HS-27A (cell line): ENCODE measurements at places on chromosomes 3 and 15.

DNA sequence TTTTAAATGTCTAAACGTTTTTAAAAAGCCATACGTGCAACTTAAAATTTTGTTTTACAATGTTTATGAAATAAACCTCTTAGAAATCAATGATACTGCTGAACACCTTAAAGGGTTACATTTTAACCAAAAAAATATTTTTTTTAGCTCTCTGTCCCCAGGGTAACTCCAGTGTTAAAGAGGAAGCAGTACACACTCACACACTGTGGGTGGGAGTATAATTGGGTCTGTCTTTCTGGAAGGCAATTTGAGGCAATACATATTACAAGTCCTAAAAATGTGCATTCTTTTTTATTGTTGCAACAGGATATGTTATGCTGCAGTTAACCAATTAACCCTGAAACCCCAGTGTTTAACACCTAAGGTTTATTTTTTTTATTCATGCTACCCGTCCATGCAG is 34.1 kb downstream of the WHAMM start:
- no peak for DNase-seq

DNA sequence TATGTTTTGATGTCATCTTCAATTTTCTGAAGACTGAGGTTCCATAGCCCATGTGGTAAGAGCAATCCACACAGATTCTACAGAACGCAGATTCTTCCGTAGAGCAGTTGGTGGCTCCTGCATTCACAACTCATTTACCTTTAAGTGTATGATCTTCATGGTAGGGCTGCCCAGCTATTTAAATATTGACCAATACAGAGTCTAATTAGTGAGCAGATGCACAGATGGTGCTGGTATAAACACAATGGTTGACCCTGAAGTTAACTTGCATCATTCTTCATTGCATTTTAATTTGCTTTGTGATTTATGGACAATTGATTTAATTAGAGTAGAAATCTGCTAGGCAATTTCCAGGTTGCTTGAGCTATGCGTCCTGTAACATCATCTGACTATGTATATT is 269.2 kb downstream of the SQOR start:
- no peak for DNase-seq

DNA sequence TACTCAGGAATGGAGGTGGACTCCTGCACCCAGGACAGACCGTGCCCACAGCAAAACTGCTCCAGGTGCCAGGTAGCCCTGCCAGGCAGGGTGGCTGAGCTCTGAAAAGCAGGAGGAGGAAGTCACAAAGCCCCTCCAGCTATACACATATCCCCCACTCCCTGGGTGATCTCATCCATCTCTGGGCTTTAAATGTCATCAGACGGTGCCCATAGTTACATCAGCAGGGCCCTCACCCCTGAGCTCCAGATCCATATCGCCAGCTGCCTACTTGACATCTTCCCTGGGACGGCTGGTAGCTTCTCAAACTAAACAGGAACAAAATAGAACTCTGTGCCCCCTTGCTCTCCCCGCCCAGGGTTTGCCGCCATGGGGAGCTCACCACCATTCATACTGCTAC is 87.7 kb downstream of the MEGF11 start:
- no peak for DNase-seq

- no peak for DNase-seq
These were observed 10.9 kb downstream of the SCG3 start for GRCh38 chr15:51692154-51692553.

DNA sequence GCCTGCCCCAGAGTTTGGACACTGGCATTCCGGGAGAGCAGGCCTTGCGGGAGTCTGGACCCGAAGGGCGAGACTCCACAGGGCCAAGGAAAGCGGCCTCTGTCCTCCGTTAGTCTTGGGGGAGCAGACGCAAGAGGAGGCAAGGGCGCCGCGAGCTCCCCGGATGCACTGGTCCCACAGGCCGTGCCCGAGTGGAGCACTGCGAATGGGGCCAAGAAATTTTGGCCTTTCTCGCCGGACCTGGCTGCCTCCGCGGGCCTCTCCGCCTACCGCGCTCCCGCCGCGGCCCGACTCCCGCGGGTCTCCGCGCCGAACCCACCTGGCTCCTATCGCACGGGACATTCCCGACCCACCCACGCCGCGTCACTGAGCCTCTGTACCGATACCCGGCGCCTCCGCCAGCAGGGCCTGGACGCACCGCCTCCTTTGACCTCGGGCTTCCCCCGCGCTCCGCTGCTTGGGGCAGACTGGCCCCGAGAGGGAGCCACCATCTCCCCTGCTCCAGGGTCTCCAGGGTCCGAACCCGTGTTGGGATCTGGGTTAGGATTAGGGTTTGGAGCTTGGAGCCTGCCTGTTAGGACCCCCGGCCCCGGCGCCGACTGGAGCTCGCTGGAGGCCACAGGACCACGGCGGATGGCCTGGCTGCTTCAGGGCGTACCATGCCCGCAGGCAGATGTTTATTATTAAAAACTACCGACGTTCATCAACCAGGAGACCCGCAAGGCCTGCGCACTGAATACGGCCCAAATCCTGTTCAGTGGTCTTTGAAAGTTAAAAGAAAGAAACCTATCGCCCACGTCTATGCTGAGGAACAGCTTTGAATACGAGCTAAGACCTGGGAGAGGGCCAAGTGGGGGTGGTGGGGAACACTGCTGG is 11.7 kb downstream of the SHOX2 start:
- DNase-seq: no peak

- DNase-seq: no peak
These were observed 73.8 kb downstream of the MB21D2 start for GRCh38 chr3:192843723-192844485.

- no peak for DNase-seq
These were observed 12.0 kb downstream of the STARD5 start for GRCh38 chr15:81311752-81312464.

DNA sequence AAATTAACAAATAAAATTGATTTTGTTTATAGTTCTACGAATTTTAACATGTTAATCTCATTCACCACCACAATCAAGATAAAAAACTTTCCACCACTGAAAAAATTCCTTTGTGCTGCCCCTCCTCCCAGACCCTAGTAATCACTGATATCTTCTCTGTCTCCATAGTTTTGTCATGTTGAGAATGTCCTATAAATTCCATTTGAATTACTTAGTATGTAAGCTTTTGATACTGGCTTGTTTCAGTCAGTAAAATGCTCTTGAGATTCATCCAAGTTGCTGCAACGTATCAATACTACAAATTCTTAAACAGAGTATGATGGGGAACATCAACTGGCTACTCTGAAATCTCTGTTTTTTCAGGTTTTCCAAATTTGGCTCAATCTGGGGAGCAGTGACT is 129.6 kb downstream of the CTNNB1 start:
- DNase-seq: peak; percentile 47

GRCh38 chr3:147360646-147361453 is 45.5 kb downstream of the ZIC4 start:
- no peak for DNase-seq

DNA sequence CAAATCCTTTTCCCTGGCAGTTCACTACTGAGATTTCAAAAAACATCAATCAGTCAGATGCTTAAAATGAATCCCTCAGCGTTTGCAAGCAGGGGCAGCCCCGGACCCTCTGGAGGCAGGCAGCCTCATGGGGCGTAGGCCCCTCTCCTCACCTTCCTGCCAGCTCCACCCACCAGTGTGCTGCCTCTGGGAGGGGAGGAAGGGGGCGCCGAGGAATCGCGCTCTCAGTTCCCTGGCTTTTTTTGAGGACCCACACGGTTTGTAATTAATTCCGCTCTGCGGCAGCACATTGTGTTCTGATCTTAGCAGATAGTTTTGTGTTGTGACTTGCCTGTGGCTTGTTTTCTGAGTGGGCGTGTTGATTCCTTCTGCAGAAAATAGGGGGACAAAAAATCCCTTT is 159.9 kb downstream of the KLF13 start:
- DNase-seq: no peak

DNA sequence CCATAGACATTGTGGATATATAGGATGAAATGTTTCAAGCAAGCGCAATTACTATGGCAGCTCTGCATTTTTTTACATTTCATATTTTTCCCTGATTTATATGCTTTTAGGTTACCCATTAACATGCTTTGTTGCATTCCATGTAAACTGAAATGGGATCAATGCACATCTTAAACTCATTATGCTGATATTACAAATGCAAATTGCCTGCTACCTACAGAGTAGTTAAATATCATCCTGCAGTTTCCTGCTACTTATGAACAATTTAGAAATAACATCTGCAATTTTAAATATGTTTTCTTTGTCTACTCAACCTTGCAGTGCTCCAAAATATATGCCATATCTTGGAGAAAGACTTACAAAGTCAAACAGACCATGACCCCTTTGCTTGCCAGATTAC is 526.9 kb upstream of the NECTIN3 start:
- no peak for DNase-seq

DNA sequence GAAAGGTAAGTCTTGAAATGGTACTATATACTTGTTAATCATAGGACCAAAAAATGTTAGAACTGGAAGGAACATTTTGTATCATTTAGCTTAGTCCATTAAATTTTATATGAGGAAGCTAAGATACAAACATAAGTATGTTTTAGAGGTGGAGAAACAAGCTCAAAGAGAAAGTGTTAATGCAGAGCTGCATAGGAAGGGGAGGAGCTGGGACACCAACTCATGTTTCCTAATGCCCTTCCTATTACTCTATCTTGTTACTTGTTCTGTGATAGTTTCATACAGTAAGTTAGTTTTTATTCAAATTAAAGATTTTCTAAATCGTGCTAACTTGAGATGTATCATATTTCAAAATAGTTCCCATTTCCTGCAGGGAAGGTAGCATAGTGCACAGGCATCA is 7.4 kb downstream of the SLC35A5 start:
- no peak for DNase-seq

GRCh38 chr3:197093871-197094270 is 64.3 kb upstream of the MELTF start:
- DNase-seq: no peak

- no peak for DNase-seq
These were observed 275.5 kb downstream of the MECOM start for GRCh38 chr3:169387751-169388696.

GRCh38 chr3:127611251-127611650 is 13.0 kb downstream of the MCM2 start:
- no peak for DNase-seq

- no peak for DNase-seq
These were observed 81.4 kb upstream of the PXYLP1 start for GRCh38 chr3:141150081-141150830.
